ENCODE measurements at places on chromosomes 7 and 10. TPM values are rescaled to one million over a fixed set of nuclear protein-coding genes. Genes with fewer than 3 reads are reported as not detected.

- DNase-seq, result no peak
Observed at GRCh38 chr10:63920926-63921325, 399.7 kb downstream of the REEP3 start.

DNA sequence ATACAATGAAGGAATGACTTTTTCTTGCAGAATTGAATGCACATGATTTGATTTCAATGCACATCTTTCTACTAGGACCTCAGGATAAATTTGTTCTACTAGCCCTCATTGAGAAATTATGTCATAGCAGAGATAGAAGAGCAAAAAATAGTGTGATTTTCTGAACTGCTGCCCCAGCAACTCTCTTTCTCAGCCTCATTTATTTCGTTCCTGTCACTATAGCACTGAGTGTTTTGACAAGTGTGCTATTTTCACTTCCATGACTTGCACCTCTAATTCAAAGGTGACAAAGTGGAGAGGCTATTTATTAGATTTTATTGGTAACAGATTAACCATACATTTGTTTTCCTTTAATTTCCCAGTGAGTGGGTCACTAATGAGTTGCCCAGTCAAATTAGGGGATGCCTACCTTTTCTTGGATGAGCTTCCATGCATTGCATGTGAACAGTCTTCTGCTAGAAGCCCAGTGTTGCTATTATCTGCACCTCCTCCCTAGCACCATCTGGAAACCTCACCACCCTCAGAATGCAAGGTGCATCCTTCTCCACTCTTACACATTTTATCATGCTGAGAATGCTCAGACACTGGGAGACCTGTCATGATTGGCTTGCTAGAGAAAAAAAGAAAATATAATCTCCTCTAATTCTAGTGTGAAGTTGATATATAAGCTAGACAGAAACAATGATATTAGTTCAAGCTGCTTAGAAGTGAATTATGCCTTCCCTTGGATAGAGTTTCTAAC is 119.6 kb upstream of the CTTNBP2 start:
- DNase-seq, result no peak

- peak; percentile 54 for DNase-seq
Observed at GRCh38 chr7:101934618-101935017, 117.2 kb downstream of the CUX1 start.

DNA sequence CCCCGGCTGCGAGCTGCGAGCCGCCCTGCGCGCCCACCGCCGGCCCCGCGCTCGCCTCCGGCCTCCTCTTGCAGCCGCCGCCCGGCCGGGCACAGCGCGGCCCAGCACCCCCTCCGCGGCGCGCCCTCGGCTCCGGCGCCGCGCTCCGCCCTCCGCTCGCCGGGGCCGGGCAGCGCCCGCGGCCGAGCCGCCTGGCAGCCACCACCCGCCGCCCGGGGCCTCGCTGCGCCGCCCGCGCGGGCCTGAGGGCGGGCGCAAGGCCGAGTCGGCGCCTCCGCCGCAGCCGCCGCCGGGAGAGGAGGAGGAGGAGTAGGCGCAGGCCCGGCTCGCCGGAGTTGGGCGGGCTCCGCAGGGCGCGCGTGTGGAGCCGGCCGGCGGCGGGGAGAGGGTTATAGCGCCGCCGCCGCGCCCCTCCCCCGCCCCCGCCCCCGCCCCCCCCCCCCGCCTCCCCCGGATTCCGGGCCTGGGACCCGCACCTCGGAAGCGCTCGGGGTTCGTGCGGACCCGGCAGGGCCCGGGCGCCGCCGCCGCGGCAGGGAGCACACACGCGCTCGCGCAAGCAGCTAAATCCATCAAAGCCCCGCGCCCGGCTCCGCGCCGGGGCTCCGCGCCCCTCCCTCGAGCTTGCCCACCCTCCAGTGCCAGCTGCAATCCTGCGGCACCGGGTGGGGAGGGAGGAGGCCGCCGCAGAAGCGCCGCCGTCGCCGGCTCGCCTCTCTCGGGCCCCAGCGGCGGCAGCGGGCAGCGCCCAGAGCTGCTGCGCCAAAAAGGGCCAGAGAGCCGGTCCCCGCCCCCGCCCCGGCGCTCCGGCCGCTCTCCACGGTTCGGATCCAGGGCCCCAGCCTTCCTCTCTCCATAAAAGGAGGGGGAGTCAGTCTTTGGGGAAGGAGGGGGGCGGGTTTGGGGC is at the start of gene PDGFA:
Gene PDGFA, minus strand, starts transcription at position 363 of the 907 bp plus-strand sequence. CDS start 845 bp downstream, outside the sequence.
- DNase-seq, result peak; percentile 85

- no peak for DNase-seq
Observed at GRCh38 chr7:1637155-1637554, 32.9 kb upstream of the ELFN1 start.

DNA sequence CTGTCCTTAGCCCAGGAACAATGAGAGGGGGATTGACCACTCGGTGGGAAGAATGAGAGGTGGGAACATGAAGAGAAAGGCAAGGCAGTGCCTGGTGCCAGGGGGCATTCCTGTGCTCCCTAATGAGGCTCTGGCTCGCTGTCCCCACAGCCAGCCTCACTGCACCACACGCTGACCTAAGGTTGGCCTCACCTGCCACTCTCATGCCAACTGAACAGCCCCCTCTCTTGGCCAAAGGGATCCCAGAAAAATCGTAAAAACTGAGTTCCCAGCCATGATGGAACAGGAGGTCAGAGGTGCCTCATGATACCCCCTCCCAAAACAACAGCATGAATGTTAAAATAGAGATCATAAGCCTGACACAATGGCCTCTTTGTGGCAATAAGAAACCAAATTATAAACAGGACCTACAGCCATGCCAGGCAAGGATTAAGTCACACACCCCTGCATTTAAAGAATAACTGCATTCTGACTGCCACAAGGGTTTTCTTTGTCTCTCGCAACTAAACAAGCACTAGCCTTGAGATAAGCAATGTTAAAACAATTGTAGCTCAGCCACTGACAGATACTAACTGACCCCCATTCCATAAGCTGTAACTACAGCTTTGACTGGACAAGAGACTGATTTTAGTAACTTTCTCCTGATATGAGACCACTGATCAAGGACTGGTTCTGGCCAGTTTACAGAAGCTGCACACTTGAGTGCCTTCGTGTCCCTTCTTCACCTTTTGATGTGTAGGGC is 149.2 kb downstream of the SH2D4B start:
- DNase-seq, result peak; percentile 48

GRCh38 chr7:31056775-31057346 is 4.8 kb downstream of the ADCYAP1R1 start:
- DNase-seq, result peak; percentile 58

- DNase-seq, result no peak
Observed at GRCh38 chr10:68792115-68792514, 35.2 kb upstream of the STOX1 start.

DNA sequence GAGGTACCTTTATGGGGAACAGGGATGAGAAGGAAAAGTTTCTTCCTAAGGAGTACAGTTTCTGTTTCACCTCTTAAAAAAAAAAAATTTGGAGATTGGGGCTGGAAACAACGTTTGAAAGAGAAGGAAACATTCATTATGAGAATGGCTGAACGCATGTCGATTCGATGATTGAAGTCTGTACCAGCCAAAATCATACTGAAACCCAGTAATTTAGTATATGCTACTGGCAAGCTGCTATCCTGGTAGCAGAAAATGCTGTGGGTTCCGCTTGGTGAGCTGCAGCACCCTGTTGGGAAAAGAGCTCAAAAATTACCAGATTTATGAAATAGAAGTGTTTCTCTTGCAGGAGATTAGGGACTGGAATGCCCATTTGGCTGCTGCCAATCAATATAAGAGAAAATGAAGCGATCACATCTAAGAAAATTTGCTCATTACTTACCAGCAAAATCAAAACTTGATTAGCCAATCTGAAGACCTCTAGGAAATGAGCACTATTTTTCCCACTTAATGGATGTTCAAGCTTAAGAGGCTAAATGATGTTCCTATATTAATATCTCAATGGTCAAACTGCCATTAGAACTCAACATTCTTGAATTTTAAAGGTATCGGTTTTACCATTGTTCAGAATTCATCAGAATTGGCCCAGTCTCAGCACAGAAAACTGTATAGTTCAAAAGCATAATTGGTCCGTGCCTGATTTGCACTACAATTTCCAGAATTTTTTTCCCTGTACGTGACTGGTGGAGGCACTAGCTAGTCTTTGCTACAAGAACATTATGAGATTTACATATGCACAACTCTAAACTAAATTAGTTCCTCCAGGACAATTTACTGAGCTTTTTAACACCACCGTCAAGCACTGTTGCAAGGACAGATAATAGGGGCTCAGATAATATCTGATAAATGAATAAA is 1.2 kb upstream of the ITGB1 start:
- no peak for DNase-seq

GRCh38 chr10:100780324-100780723 is 34.9 kb downstream of the PAX2 start:
- no peak for DNase-seq

DNA sequence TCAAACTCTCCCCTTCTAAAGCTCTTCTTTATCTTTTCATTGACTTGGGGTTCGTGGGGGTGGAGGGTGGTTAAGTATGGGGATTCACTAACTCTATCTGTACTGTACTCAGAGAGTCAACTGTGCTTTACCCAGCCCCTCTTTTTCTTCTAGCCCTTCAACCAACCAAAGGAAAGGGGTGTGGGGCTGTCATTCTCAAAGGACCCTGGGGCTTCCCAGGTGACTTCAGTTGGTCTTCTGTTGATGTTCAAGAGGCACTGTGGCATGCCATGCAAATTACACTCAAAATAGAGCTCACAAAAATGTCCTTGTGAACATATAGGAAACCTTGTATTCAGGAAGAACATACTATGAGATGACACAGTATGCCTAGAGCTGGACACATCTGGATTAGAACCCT is 16.9 kb upstream of the RHOBTB1 start:
- DNase-seq, result no peak

DNA sequence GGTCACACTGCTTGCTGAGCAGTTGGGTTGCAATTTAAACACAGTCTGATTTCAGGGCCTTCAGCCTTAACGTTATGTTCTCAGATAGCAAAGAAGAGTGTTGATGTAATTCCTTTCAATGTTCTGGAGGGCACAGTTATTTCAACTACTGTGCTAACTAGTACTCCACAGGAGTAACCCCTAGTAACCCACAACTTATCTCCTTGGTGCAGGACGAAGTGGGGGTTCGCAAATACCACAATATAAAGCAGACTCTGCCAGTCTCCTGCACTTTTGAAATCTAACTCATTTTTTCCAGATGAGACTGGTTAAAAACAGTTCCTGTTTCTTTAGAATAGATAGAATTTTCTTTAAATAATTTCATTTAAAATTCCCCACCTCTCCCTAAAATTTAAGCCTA is 47.1 kb upstream of the NCAPG2 start:
- no peak for DNase-seq

GRCh38 chr10:132829403-132829802 is 43.5 kb upstream of the NKX6-2 start:
- no peak for DNase-seq

- no peak for DNase-seq
Observed at GRCh38 chr7:14761510-14762296, 140.8 kb downstream of the DGKB start.

Gene FAM221A
- 21.5 TPM for total RNA-seq

Gene C10orf71
- total RNA-seq, result not detected

Gene TCF7L2
- 67.3 TPM for total RNA-seq

Gene PDE1C
- 0.67 TPM for total RNA-seq

Gene UPF2
- 33.6 TPM for total RNA-seq

Gene CFAP46
- total RNA-seq, result 4.8 TPM

Gene YWHAG
- total RNA-seq, result 241 TPM

Data from H1 (cell line).